Tongue (tissue), 3 donors: ENCODE measurements at places on chromosomes 13 and 19. TPM values are rescaled to one million over a fixed set of nuclear protein-coding genes. Genes with fewer than 3 reads are reported as not detected.

ARMC6 gene
- 25.7 TPM for total RNA-seq

MYO1F gene
- total RNA-seq: 7.3 TPM

ZNF586 gene
- 29.4 TPM for total RNA-seq

C1QTNF9B gene
- not detected for total RNA-seq

LPAR6 gene
- total RNA-seq: 54.1 TPM

MEIS3 gene
- total RNA-seq: 9.9 TPM

KLK5 gene
- total RNA-seq: 1.1 TPM

PDE4A gene
- 4.7 TPM for total RNA-seq

LENG1 gene
- 7.5 TPM for total RNA-seq

SOX1 gene
- total RNA-seq: not detected

FXYD1 gene
- 44.2 TPM for total RNA-seq

PODNL1 gene
- total RNA-seq: 1.5 TPM

GNG8 gene
- not detected for total RNA-seq

FFAR3 gene
- not detected for total RNA-seq

LHB gene
- total RNA-seq: not detected

LGI4 gene
- total RNA-seq: 7.6 TPM

CABP5 gene
- not detected for total RNA-seq

ZNF324B gene
- total RNA-seq: 5.9 TPM

C19orf18 gene
- 0.82 TPM for total RNA-seq

MYPOP gene
- 1.6 TPM for total RNA-seq

PAN3 gene
- total RNA-seq: 44.2 TPM

RDH8 gene
- total RNA-seq: not detected

NLRP5 gene
- not detected for total RNA-seq

ZNF610 gene
- total RNA-seq: 8.9 TPM

SLC7A10 gene
- total RNA-seq: 3.1 TPM

TNFSF13B gene
- 1.8 TPM for total RNA-seq
